ENCODE measurements at places on chromosomes 16 and 17.

DNA sequence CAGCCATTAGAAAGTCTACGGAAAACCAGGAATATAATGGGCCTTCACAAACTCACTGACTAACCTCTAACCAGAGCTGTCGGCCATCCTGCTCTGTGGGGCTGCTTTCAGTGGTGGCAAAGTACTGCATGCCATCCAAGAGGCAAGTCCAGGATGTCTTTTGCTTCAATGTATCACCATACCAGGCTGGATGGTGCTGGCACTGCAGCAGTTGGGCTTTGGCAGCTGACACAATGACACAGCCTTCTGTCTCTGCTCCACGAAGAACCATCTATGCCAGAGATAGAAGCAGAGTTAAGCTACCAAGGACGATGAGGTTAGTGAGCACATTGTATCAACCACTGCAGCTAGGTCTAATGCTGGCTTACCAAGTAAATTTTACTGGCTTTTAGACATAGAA is 9.7 kb upstream of the RSKR start:
- DNase-seq: no peak

DNA sequence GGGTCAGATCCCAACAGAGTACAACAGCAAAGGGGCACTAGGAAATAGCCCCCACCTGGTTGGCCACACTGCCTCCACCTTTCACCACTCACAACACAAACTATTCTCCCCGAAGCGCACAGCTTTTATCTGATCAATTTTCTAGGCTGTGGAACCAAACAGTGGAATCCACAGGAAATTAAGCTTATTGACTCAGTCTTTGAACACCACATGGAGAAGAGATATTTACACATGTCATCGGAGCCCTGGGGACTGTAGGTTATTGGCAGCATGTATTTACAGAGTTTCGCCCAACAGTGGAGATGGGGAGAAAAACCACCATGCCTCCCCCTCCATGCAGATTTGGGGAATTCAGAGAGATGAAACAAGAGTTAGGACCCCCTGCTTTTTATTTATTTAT is 154.8 kb downstream of the XYLT1 start:
- no peak for DNase-seq

- DNase-seq: peak; percentile 70
Observed at GRCh38 chr17:44971776-44972483, 3.8 kb upstream of the C1QL1 start.

- DNase-seq: no peak
Observed at GRCh38 chr16:60655514-60656153, 1380.6 kb downstream of the CDH8 start.

DNA sequence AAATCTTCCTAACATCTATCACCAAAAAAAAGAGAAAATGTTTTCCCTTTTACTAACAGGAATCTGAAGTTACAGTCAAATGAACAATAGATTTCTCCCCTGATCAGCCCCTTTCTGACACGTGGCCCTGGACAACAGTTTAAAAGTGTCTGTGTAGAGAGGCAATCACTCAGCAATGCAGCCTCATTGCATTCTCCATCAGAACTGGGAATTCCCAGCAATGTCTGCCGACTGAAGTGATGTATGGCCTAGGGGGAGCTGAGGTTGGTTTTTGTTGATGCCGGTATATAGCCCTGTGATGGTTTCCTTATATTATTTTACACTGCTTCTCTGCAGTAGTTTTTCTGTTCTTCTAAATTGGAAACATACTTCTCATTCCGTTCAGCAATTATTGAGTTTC is 904.3 kb upstream of the CDH8 start:
- DNase-seq: no peak

DNA sequence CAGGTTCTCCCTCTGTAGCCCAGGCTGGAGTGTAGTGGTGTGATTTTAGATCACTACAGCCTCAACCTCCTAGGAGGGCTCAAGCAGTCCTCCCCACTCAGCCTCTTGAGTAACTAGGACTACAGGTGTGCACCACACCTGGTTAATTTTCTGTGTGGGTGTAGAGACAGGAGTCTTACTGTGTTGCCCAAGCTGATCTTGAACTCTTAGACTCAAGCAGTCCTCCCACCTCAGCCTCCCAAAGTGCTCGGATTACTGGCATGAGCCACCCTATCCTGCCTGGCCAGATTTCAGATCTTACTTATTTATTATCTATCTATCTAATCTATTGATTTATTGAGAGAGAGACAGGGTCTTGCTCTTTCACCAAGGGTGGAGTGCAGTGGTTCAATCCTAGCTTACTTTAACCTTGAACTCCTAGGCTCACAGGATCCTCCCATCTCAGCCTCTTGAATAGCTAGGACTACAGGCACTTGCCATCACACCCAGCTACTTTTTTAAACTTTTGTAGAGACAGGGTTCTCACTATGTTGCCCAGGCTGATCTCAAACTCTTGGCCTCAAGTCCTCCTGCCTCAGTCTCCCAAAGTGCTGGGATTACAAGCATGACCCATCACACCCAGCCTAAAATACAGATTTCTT is 61.8 kb downstream of the TUBD1 start:
- DNase-seq: peak; percentile 69

- DNase-seq: no peak
Observed at GRCh38 chr17:53662608-53663007, 160.1 kb upstream of the KIF2B start.

DNA sequence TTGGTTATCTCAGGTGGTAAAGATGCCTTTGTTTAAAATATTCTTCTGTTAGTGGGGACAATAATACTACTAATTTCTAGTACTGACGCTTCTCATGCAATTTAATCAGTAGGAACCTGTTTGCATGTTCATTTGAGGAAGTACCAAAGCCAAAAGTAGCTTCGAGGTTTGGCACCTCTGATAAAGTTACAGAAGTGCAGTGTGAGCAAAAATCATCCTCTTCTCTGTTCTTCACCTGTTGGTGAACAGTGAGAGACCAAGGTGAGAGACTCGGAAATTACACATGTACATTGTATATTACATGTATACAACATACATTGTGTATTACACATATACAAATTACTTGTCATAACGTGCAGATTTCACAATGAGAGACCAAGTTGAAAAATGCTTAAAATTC is 404.6 kb downstream of the MAF start:
- no peak for DNase-seq

DNA sequence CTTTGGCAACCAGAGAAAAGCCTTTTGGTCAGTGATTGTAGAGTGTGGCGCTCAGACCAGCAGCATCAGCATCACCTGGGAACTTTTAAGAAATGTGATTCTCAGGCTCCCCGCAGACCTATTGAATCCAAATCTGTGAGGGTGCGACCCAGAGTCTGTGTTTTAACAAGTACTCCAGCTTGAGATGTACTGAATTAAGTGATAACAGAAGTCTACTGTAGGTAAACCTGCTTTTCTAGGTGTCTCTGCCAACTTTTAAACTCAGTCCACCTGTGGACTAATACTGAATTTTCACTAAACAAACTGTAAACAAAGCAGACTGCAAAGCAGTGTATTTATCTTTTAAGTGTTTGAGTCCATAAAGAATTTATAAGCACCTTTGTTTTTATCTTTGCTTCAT is 43.6 kb downstream of the NUP93 start:
- DNase-seq: no peak
